Naive thymus-derived CD8-positive, alpha-beta T cell (primary cell): ENCODE measurements at places on chromosomes 7 and 10. TPM values are rescaled to one million over a fixed set of nuclear protein-coding genes. Genes with fewer than 3 reads are reported as not detected.
A peak's percentile ranks its signal among the peaks of the same experiment; 100 is the strongest.

GRCh38 chr7:112084520-112084971 is 121.7 kb downstream of the DOCK4 start:
- DNase-seq: no peak

DNA sequence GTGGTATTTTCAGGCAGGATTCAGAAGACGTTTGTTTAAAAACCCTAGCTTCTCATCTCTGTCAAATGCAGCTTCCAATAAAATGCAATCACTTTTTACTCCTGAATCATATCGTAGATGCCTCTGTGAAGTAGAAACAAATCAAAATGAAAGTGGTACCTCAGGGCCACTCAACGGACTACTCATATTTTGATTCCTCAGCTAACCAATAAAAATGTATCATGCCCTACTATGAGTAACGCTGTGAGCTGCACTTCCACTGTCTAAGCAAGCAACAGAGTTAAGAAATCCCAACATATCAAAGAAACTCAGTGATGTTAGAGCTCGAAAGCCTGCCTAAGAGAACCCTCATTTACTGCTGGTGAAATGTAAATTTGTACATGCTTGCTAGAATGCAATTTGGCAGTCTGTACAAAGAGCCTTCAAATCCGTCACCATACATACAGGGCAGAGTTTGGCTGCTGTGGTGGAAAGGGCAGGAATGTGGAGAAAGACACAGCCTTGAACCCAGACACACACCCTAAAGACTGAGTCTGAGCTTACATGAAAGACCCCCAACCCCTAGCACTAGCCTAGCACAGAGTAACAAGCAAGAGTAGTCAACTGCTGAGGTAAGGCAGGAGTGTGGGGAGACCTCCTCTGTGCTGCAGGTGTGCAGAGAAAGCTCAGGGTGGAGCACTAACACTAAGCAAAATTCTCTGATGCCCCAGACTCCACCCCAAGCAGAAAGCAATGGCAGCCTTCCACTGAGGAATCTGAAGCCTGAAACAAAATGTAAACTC is 151.5 kb downstream of the ANK3 start:
- no peak for DNase-seq

DNA sequence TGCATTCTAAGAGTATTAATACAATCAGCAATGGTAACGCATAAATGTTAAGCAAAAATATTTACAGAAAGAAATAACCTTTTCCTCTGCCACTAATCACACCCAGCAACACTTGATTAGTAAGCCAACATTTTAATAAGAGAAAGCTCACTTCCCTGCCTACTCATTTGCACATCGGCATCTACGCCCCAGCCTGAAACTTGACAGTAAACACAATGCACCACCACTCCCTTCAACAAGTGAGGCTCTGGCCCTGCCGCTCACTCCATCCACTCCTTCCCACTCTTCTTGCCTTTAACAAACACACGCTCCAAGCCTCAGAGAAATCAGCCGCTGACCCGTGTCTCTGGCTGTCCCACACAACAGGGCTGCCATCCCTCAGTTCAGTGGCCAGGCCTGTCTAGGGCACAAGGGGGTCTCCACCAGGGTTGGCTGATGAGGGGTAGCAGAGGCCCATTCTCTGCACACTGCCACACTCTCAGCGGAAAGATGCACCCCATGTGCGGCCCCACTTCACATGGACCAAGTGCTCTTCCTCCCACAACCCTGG is 54.6 kb downstream of the CTBP2 start:
- no peak for DNase-seq

- DNase-seq: peak; percentile 75
Observed at GRCh38 chr7:3092468-3092867, 48.8 kb upstream of the CARD11 start.

- no peak for DNase-seq
Observed at GRCh38 chr7:130141884-130142653, 63.1 kb downstream of the TMEM209 start.

Gene TSPAN33
- polyA plus RNA-seq: 6.8 TPM

DNA sequence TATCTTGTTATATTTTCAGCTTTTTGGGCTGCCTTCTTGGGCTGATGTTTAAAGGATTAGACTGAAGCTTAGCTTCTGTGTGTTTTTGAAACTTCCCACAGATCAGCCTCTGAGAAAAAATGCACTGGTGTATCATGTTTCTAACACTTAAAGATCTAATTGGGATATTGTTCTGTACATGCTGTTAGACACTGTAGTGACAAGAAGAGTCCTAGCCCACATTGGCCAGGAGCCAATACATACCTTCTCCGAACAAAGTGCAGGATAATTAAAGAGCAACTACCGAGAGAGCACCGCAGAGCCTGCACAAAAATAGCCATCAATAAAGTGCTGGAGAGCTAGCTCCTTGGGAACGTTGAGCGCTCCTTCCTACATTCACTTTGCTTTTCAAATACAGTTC is 289.4 kb upstream of the SP8 start:
- no peak for DNase-seq

- DNase-seq: no peak
Observed at GRCh38 chr10:73989594-73990150, 8.2 kb upstream of the VCL start.

- DNase-seq: no peak
Observed at GRCh38 chr7:107080099-107080505, 35.6 kb downstream of the PRKAR2B start.

Gene FAM25A
- polyA plus RNA-seq: not detected

DNA sequence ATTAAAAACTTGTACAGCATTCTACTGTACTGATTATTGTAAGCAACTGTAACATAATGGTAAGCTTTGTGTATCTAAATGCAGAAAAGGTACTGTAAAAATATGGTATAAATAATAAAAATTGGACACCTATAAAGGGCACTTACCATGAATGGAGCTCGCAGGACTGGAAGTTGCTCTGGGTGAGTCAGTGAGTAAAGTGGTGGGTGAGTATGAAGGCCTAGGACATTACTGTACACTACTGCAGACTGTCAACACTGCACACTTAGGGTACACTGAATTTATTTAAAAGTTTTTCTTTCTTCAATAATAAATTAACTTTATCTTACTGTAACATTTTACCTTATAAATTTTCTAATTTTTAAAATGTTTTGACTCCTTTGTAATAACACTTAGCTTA is 118.6 kb upstream of the ASAH2 start:
- DNase-seq: no peak

Gene CPXM2
- not detected for polyA plus RNA-seq

Gene JCAD
- polyA plus RNA-seq: not detected

DNA sequence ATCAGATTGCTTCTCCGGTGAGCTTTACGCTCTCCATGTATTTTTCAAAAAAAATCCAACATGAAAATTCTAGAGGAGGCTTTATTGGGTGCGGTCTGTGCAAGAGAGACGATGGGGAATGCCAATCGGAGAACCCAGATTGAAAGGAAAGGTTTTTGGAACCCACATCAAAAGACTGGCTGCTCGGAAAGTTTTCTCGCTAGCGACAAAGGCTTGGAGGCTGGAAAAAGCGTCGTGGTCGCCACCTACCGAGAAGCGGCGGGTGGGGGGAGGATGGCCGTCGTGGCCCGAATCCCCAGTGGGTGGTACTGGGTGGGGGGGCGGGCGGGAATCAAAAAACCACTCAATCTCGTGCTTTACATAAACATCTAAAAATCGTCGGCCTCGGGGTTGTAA is 1.1 kb upstream of the GTF2I start:
- no peak for DNase-seq
